ENCODE measurements at places on chromosomes 7 and 10.

GRCh38 chr7:74006032-74006431 is 21.9 kb upstream of the ELN start:
- no peak for DNase-seq

DNA sequence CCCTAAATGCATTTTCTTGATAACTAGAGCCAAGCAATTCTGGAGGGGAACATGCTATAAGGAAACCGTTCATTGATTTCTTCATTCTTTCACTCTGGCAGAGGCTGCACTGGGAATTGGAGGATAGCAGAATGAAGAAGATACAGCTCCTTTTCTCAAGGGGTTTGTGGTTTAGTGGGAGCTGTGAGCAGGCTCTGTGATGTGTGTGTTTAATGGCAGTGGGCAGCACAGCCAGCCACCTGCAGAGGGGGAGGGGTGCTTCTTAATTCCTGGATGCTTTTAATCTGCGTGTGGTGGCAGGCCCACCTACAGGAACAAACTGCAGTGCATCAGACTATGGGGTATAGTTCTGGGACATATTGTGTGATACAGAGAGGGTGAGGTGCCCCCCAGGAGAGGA is 31.9 kb downstream of the RPS24 start:
- no peak for DNase-seq

GRCh38 chr10:70619271-70620019 is 16.9 kb upstream of the PRF1 start:
- DNase-seq: no peak

DNA sequence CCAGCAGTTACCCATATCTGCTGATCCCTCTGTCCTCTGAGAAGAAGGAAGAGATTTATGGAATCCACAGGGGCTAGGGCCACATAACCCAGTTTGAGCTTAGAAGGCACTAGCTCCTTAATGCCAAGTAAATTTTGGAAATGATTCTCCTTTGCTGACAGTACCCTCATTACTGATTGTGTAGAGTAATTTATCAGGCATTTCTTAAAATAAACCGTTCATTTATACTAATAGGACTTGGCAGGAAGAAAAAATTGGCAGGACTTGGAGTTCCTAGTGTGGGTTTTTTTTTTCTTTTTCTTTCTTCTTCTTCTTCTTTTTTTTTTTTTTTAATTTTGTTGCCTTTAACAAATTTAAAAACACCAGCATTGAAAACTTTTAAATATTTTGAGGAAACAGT is 645.7 kb downstream of the SUGCT start:
- no peak for DNase-seq

DNA sequence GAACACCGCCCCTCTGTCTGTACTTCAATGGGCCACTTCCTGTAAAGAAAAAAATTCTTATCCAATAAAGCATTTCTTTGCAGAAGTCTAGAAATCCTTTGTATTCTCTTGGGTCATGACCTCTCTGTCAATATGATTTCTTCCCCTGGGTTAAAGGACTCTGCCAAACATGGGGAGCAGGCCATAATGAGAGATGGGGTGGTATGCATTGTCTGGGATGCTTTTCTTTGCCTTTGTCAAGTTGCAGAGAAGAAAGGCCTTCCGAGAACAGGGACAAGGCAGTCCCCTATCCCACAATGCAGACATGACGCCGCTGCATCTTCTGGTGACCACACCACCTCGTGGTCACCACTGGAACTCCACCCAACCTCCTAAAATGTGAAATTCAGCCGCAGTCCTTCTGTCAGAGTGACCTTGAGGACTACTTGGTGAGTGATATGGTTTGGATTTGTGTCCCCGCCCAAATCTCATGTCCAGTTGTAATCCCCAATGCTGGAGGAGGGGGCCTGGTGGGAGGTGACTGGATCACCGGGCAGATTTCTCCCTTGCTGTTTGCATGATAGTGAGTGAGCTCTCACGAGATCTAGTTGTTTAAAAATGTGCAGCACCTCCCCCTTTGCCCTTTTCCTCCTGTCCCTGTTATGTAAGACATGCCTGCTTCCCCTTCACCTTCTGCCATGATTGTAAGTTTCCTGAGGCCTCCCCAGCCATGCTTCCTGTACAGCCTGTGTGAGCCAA is 15.2 kb upstream of the FRMPD2 start:
- no peak for DNase-seq

DNA sequence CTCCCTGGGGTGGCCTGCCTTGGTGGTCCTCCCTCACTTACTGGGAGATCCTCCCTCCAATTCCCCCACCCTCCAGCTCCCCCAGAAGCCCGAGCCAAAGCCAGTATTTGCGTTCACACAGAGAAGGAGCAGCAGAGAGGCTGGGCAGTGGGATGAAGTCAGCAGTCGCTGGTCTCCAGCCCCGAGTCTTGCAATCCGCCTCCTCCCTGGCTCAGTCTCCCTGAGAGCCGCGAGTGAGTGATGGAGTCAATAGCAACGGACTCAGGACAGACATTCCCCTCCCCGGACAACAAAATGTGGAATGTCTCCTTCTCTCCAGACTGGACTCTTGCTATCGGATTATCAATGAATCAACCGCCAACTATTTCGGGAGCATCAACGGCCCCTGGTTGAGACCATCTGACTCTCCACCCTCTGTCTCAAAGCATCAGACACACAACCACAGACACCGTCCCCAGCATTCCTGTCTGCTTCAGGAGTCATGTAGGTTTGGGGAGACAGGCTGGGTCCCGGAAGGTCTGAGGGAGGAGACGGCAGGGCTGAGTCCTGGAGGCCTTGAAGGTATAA is 178.4 kb downstream of the SH3PXD2A start:
- DNase-seq: peak; percentile 61

DNA sequence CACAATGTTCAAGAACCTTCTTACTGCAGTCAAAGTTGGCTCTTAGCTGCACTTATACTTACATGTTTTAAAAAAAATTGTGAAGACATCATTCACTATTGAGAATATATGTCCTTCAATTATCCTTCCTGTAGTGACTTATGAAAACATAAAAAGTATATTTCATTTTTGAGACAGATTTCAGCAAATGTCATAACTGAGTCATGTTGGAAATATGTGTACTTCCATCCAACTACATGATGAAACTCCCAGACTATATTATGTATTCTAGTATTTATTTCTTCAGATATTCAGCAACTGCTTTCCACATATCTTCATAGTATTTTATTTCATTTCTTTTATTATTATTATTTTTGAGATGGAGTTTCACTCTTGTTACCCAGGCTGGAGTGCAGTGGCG is 160.2 kb downstream of the ARHGAP12 start:
- DNase-seq: no peak

- no peak for DNase-seq
These were observed at the start of gene DPY19L1 for GRCh38 chr7:35037211-35037525. Gene DPY19L1 (minus strand): TSS chr7:35037485. CDS start chr7:35037394, 91 bp downstream.

GRCh38 chr7:93228302-93228701 is 2.0 kb upstream of the HEPACAM2 start:
- no peak for DNase-seq

GRCh38 chr10:126455766-126456405 is 67.6 kb upstream of the ADAM12 start:
- DNase-seq: no peak

DNA sequence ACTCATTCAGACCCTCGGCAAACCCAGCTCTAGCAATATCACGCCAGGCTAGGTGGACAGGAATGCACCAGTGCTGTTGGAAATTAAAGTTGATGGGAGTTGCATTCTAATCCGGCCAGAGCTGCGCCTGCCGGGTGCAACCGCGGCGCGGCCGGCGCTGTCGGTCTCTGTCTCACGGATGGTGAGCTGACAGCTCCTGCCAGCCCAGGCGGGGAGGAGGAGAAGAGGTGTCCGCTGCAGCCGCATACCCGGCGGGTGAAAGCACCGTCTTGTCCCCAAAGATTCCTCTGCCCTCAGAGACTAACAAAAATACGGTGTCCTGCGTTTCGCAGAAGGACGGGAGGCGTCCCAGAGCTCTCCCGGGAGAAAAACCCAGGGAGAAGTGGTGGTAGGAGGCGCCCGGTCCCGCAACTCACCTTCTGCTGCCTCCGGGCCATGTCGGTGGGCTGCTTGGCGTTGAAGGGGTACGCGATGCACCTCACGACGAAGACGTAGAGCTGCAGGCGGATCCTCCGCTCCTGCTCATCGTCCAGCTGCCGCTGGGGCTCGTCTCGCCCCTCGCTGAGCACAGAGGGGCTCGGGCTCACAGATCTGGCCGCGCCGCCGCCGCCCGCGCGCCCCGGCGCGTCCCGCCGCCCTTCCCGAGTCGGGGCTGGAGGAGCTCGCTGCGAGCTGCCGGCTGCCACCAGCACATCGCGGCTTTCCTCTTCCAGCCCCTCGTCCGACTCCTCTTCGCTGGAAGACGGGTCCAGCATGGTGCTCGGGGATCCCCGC is 490 bp downstream of the CADPS2 start:
- DNase-seq: peak; percentile 47

DNA sequence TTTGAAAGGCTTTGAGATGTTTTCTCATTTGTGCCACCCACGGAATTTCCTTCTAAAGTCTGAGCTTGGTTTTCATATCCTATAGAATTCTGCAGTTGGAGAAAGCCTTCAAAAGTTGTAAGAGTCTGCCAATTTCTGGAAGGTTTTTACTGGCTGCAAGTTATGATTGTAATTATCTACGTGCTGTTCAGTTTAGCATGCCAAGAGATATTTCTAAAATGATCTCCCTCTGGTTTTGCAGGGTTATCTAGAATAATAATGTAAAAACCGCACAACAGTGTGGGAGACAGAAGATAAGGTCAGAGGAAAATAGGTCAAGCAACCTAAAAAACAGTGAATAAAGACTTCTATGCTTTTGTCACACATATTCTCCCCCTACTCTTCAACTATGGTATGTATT is 69.3 kb downstream of the MTERF1 start:
- DNase-seq: no peak

All from ovary (tissue), 10 donors.